ENCODE measurements at places on chromosomes 13 and 19. TPM values are rescaled to one million over a fixed set of nuclear protein-coding genes. Genes with fewer than 3 reads are reported as not detected.

GRCh38 chr13:36887758-36888521, 32.1 kb downstream of the SMAD9 start:
- no peak for DNase-seq

DNA sequence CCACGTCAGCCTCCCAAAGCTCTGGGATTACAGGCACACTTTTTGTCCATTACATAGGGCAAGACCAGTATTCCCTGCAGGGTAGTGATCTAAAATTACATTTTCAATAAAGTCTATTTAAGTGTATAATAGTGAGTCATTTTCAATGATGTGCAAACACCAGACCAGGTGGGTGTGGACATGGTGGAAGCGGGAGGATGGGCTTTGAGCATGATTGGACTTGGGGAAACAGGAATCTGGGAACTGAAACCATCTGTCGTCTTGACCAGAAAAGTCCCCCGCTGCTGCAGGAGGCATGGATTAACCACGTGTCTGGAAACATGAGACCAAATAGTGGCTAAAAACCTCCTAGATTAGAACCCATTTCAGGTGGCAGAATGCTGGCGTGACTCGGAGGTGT, 4.9 kb downstream of the FXYD3 start:
- DNase-seq: no peak

TTYH1 gene
- polyA plus RNA-seq: not detected

ATP4A gene
- not detected for polyA plus RNA-seq

- peak; percentile 60 for DNase-seq
Observed at GRCh38 chr19:52453324-52454094, at the start of gene ZNF578. TSS of gene ZNF578 (plus strand) at chr19:52453553. CDS start at chr19:52501846, 48,293 bp downstream.

DNA sequence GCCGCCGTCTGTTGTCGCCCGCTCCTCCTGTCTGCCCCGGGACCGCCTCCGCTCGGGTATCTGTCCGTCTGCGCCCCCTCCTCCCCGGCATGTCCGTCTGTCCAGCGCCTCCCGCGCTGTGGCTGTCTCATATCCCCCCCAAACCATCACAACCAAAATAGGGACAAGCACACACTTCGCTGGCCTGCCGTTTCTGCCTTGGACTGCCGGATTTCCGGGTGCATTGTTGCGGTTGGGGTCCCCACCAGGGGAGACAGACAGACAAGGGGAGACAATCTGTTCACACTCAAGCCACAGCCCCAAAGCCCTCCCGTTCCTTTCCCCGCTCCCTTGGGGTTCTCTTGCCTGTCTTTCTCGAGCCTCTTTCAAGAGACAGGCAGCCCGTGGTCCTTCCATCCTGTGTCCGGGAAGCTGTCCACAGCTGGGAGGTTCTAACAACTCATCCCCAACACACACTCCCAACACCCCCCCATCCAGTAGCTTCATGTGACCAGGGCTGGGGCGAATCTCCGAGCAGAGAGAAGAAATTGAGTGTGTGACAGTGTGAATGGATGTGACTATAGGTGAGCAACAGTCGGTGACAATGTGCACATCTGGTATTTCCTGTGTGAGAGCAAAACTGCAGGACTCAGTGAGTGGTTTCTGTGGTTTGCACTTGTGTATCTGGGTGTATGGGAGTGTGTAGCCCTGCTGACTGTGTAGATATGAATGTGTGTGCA, 16.5 kb upstream of the FOSB start:
- peak; percentile 70 for DNase-seq

DNA sequence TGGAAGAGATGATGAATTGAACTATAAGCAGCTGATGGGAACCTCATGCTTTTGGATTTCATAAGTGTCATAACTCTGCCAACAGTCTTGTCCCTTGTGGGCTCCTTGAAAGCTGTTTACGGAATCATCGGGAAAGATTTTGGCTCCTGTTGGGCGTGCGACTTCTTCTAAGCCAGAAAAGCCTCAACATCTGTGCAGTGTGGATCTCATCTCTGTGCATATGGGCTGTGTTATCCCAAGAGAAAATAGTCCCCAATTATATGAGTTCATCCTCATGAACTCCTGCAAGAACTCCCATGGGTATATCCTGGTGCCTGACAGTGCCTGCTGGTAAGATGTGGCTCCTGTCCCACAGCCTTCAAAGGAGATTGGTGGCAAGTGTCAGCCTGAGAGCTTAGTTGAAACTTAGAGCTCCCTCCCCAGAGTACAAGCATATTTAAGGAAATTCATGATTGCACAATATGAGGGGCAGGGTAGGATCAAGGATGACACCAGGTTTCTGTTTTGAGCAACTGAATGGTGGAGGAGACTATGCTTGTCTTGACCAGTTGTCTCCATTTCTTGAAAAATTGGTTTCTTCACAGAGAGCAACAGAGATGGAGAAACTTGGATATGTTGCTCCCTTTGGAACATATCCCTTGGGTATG, 243.5 kb downstream of the ITGBL1 start:
- no peak for DNase-seq

NTF4 gene
- polyA plus RNA-seq: not detected

DNA sequence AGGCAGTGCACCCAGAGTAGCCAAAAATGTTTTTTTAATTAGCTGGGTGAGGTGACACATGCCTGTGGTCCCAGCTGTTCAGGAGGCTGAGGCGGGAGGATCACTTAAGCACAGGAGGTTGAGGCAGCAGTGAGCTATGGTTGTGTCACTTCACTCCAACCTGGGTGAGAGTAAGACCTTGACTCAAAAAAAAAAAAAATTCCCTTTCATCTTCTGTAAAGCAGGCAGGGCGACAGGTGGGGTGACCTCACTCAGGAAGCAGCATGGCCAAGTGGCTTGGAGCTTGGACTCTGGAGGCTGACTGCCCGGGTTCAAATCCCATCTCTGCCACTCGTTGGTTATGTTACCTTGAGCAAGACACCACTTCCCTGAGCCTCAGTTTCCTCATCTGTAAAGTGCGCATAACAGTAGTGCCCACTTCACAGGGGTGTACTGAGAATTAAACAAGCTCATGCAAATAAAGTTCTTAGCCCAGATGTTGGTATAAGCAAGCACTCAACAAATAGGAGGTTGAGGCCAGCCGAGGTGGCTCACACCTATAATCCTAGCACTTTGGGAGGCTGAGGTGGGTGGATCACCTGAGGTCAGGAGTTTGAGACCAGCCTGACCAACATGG, 48.3 kb downstream of the MAP4K1 start:
- DNase-seq: no peak

GRCh38 chr19:29013325-29013724, 199.6 kb downstream of the UQCRFS1 start:
- DNase-seq: no peak

DNA sequence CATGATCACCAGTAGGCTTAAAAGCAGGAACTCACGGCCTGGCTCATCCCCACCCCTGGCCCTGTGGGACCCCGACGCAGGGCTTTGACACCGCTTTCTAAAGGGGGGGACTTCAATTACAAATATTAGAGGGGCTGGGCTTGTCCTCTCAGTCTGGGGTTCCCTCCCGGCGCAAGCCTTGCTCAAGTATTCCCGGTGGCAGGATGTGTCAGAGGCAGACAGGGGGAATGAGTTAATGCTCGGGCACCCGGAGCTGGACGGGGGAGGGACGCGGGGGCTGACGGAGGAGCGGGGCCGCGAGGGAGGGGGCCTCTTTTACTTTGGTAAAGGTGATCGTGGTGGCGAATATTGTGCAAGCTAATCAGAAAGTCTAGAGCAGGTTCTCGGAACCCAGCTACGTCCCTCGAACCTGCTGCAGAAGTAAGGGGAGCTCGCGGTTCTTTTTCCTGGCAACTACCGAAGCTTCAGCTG, 1.1 kb downstream of the FGF14 start:
- no peak for DNase-seq

NKPD1 gene
- polyA plus RNA-seq: not detected

- no peak for DNase-seq
Observed at GRCh38 chr13:102651892-102652291, 43.0 kb downstream of the METTL21C start.

GRCh38 chr19:18007917-18008673, at the start of gene ARRDC2:
TSS of gene ARRDC2 (plus strand) at chr19:18008170. CDS start at chr19:18008311, 141 bp downstream.
- peak; percentile 86 for DNase-seq

KLK15 gene
- polyA plus RNA-seq: not detected

VMAC gene
- 5.7 TPM for polyA plus RNA-seq

ACER1 gene
- polyA plus RNA-seq: not detected

ELSPBP1 gene
- polyA plus RNA-seq: not detected

ZSCAN22 gene
- 2.1 TPM for polyA plus RNA-seq

FUT1 gene
- polyA plus RNA-seq: not detected

- no peak for DNase-seq
Observed at GRCh38 chr13:44870456-44870929, 118.8 kb downstream of the NUFIP1 start.

- no peak for DNase-seq
Observed at GRCh38 chr19:42412227-42412626, 15.0 kb downstream of the LIPE start.

GRCh38 chr13:51848674-51849073, 3.7 kb upstream of the TMEM272 start:
- no peak for DNase-seq

- DNase-seq: no peak
Observed at GRCh38 chr13:73633817-73634460, 500.3 kb downstream of the KLF12 start.

DNA sequence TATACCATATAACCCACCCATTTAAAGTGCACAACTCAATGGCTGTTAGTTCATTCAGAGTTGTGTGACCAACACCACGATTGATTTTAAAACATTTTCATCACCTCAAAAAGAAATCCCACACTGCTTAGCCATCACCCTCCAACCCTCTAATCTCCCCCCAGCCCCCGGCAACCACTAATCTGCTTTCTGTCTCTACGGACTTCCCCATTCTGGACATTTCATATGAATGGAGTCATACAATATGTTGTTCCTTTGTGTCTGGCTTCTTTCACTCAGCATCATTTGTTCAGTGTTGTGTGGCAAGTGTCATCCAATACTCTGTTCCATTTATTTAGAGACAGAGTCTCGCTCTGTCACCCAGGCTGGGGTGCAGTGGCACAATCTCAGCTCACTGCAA, 4.0 kb upstream of the PNMA8B start:
- no peak for DNase-seq

GRCh38 chr13:104057861-104058260, 991.6 kb upstream of the SLC10A2 start:
- no peak for DNase-seq

GRCh38 chr13:81987159-81987558, 1646.2 kb upstream of the SPRY2 start:
- DNase-seq: no peak

DNA sequence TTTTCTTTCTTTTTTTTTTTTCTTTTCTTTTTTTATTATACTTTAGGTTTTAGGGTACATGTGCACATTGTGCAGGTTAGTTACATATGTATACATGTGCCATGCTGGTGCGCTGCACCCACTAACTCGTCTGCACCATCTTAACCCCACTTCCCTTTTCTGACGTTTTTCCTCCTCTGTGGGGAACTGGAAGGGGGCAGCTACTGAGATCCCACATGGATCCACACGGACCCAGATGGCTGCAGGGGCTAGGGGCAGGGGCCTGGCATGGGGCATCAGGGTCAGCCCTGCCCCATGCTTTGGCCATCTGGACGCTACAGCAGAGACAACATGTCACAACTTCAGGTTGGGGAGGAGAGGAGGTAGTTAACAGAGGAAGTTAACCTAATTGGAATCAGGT, 54.3 kb downstream of the RUBCNL start:
- DNase-seq: no peak

- no peak for DNase-seq
Observed at GRCh38 chr19:1774989-1775772, 21.9 kb downstream of the ONECUT3 start.

VSIG10L gene
- 1.2 TPM for polyA plus RNA-seq

DNA sequence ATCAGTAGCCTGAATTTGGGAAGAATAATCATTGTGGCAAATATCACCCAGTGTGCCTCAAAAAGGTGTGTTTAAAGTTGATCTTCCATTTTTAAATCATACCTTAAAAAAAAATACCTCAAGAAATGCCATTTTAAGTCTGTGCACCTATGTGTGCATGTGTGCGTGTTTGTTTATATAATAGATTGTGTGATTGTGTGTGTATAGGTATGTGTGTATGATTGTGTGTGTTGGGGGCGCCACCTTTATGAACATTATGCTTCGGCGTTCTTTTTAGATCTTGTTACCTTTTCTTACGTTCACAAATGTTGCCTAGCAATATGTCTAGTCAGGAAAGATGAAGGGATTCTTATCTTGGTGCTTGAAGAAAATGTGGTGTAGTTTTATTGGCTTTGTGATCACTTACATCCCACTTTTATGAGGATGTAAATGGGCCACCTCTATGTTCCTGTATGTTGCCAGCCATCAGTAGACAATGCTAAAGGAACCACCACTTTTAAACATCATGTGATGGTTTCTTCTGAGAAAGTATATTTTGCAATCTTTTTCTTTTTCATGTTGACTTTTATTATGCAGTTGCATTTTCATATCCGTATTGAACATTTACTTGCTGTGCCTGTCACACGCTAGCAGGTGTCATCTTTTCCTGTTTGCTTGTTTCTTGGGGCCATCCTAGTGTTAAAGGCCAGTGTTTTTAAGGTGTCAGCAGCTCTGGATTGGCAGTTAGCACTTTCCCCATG, 2.2 kb upstream of the IRS2 start:
- DNase-seq: no peak

PDCD5 gene
- 90.7 TPM for polyA plus RNA-seq

FAM83E gene
- not detected for polyA plus RNA-seq

GRCh38 chr13:46555722-46556417, 2.9 kb downstream of the LRCH1 start:
- DNase-seq: no peak

DNA sequence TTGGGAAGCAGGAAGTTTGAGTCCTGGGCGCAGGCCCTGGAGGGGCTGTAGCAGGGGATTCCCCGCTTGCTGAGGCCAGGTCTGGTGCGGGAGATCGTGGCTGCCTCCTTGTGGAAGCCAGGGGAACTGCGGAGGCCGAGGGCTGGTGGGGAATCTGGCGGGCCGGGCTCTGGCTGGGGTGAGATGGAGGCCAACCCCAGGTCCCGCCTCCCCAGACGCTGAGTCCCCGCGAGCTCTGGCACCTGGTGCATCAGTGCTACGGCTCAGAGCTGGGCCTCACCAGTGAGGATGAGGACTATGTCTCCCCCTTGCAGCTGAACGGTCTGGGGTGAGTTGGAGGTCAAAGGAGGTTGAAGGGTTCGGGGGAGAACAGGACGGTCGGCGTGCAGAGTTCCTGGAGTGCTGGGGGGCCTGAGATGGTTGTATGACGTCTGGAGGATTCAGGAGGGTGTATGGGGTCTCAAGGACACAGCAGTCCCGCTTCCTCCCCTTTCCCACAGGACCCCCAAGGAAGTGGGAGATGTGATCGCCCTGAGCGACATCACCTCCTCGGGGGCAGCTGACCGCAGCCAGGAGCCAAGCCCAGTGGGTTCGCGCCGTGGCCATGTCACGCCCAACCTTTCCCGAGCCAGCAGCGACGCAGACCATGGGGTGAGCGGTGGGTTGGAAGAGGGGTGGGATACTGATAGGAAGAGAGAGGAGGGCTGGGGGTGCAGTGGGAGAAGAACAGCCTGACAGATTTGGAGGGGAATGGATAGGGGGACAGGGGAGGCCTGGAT, 13.1 kb downstream of the GRAMD1A start:
- DNase-seq: peak; percentile 72

ESD gene
- polyA plus RNA-seq: 96.9 TPM

- DNase-seq: no peak
Observed at GRCh38 chr19:903266-903797, 9.7 kb downstream of the R3HDM4 start.

ANGPTL8 gene
- not detected for polyA plus RNA-seq

All from naive B cell (primary cell).